ENCODE measurements at places on chromosomes 5 and 9.

- DNase-seq, result no peak
These were observed 224.6 kb upstream of the ARRDC3 start for GRCh38 chr5:91607675-91608074.

DNA sequence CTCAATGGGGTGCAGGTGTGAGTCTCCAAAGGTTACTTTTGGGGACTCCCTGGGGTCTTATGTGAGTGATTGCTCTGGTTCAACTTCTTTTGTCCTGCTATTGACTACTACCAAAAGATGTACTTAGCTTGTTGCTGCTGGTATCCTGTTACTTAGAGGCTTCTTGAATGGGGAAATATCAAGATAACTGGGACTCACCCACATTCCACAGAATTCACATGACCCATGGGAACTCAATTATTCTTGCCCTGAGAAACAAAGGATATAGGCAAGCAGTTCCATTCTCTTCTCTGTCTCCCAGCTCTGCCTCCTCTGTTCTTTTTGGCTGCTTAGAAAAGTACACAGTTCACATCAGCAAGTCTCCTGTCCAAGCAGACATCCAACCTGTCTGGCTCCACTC, 105.9 kb downstream of the UNC13B start:
- no peak for DNase-seq

GRCh38 chr5:68919988-68920490, 173.8 kb upstream of the SLC30A5 start:
- DNase-seq, result no peak

DNA sequence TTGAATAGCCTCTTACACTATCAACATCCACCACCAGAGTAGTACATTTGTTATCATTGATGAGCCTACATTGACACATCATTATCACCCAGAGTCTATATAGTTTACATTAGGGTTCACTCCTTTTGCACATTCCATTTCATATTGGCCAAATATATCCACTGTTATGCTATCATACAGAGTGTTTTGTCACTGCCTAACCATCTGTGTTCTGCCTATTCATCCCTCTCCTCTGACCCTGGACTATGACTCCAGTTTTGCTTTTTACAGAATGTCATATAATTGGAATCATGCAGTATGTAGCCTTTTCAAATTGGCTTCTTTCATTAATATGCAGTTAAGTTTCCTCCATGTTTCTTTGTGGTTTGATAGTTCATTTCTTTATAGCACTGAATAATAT, 904.7 kb downstream of the TLE1 start:
- DNase-seq, result no peak

- DNase-seq, result no peak
These were observed 46.1 kb downstream of the ARHGEF28 start for GRCh38 chr5:73672132-73672531.

DNA sequence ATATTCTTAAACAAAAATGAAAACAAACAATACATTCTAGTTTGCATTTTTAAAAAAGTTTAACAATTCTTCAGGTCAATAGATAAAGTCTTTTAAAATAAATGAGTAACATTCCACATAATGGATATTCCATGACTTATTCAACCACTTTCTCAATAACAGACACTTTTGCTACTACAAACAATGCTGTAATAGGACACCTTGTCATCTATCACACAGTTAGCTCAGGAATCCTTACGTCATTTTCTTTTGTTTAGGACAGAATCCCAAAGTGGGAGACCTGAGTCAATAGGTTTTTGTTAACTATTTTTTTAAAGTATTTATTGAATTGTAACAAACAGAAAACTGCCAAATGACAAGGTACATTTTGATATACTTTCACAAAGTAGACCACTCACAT, 72.5 kb downstream of the CEP120 start:
- no peak for DNase-seq

DNA sequence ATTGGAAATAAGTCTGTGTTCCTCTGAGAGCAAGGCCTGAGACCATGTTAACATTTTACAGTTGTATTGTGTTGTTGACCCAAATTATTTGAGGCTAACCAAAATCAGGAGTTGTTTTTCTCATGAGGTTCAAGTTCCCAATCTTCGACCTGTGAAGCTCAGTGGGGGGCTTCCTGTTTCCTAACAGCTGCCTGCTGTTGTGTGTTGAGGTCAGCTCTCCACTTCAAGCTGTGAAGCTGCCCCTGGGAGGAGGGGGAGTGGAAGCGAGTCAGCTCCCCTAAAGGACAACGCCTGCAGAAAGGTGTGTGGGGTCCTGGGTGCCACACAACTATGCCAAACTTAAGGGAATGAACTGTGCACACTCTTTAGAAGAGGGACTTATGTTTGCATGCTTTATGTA, 295.5 kb downstream of the IRX1 start:
- DNase-seq, result no peak

- no peak for DNase-seq
These were observed 95.0 kb upstream of the DAP start for GRCh38 chr5:10856071-10856470.

GRCh38 chr9:33924978-33925797, 108.2 kb downstream of the UBE2R2 start:
- no peak for DNase-seq

- DNase-seq, result no peak
These were observed 123.1 kb downstream of the TLE4 start for GRCh38 chr9:79694676-79695400.

DNA sequence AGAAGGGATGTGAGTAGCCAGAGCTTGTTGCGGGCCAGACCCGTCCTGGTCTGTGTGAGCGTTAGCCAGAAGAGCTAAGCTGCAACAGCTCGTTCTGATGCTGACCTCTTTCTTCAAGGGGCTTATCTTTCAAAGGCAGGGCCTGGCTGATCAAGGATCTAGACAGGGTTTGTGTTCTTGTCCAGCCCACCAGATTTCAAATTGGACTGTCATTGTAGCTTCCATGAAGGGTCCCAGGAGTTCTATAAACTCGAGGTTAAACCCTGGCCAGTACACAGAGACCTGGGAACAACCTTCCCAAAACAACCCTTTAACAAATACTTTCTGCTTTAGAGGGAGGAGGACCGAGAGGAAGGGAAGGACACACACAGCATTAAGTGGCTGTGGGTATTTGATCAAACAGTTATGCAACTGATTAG, 153.0 kb upstream of the TUT7 start:
- DNase-seq, result peak; percentile 20
